IPS DF 19.7 (cell line): ENCODE measurements at places on chromosomes 3 and 15.

GRCh38 chr3:55427739-55428138 is 59.4 kb downstream of the WNT5A start:
- DNase-seq = no peak

DNA sequence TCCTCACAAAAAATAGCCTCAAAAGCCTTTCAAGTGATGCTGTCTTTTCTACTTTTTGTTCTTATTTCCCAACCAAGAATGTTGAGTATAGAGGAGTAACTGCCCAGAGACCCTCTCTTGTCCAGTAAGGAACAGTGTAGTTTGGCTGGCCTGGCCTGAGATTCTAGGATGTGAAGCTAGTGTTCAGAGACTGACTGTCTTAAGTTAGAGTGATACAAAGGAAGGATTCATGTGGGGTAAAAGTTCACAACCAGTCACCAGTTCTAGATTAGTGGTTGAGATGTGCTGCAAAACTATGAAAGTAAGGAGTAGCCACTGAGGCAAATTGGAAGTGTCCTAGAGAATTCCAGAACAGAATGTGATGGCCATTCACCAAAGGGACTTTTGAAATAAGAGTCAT is 49.1 kb downstream of the RSRC1 start:
- no peak for DNase-seq

GRCh38 chr3:69292959-69293574 is 92.8 kb downstream of the FRMD4B start:
- DNase-seq = no peak

GRCh38 chr3:19457449-19457848 is 309.1 kb downstream of the KCNH8 start:
- no peak for DNase-seq

- DNase-seq = peak; percentile 15
These were observed 10.2 kb downstream of the MRPS22 start for GRCh38 chr3:139353920-139354556.

DNA sequence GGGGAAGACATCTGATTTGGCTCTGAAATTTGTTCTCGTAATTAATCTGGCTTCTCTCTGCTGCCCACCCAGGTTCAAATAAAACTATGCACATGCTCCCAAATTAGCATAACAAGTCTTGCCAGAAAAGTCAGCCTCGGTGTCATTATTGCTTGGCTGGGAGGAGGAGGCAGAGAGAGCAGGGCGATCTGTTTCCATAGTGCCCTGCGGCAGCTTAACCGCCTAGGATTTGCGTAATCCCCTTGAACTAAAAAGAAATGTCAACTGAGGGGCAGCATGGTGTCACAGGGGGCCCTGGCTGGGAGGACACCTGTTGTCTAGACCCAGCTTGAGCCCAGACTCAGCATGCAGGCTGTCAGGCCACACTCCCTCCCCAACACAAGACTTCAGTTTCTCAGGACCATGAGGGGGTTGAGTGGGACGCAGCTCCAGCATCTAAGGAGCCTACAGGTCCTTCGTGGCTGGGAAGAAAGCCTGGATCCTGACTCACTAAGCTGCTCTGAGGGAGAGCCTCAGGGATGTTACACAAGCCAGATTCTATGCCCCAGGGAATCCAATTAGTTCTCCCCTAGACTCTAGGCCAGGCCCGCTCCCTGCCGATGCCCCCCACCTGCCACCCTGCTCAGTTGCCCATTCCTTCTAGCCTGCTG is 17.3 kb downstream of the MRPS11 start:
- DNase-seq = no peak

DNA sequence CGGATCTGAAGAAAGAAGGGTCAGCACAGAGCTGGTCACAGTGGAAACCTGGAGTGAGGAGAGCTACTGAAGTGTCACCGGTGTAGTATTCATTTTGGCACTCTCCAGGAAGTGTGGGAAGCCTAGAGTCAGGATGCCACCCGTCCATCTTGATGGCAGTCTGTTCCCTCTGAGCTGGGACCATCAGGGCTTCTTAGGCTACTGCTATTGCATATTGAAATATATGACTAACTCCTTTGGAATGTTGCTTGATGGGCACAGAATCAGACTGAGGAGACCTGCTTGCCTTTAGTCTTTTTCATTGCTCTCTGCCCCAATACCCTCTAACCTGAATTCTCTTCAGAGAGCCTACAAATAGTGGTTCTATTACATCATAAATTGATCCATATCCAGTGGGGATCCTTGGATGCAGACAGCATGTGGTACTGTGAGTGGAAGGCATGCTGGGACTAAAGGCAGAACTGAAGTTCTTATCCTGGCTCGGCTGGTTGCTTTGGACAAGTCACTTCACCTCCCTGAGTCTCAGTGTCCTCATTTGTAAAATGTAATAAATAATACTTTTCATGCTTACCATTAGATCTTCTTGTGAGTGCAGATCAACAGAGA is 143.5 kb downstream of the PDE8A start:
- DNase-seq = peak; percentile 35

- DNase-seq = no peak
These were observed 217.0 kb downstream of the P3H2 start for GRCh38 chr3:189903562-189904250.

DNA sequence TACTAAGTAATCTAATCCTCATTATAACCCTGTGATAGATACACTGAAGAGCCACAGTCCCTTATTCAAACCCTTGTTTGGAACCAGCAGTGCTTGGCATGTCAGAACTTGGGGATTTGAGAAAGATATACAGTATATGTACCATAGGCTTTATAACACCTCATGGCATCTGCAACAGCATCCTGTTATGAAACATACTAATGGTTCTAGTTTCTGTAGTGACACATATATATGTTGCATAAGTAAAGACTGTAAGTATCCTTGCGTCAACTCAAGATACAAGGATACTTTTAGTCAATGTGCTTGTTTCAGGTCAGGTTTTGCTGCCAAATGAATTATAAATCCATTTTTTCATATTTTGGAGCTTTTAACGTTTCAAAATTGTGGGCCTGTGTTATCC is 58.5 kb downstream of the CCNL1 start:
- DNase-seq = no peak

DNA sequence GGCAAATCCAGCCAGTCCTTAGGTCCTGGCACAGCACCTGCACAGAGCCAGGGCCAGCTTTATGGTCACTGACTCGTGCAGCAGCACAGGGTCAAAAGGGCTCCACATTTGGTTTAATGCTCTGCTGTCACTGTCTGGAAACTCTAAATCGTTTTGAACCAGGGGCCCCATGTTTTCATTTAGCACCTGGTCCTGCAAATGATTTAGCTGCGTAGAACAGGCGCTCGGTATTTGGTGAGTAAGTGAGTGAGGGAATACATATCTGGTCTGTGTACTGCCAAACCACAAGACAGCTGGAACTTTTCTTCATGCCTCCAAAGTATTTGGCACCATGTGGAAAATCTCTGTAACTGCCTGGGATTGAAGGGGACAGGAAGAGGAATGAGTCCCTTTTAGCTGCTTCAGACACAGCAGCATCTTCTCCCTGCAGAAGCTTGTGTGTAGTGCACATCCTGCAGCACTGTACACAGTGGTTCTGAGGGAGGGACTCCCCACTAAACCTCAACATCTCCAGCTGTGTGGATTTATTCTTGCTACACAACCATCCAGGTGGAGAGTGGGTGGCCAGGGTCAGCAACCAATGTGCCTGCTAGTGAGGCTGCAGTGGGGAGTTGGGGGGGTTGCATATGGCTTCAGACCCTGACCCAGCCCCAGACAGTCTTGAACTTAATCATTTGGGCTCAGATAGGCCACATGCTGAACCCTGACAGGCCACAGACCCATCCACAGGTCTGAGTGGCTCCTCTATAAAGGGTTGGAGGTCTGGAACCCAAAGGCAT is 1.1 kb downstream of the SH2D7 start:
- no peak for DNase-seq

DNA sequence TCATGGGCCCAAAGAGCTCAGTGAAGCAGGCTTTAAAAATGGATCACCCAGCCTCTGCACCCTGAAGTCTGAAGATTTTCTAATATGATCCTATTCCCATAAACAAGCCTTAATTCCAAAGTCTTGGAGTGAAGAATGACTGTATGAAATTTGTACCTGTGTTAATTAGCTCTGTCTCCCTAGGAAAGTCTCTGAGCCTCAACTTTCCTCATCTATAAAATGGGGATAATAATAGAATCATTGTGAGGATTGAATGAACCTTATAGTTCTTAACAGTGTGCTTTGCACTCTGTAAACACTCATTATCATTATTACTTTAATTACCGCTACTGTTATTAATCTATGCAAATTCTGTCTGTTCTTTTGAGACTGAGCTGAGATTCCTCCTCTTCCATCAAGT is 61.9 kb downstream of the CDAN1 start:
- no peak for DNase-seq

DNA sequence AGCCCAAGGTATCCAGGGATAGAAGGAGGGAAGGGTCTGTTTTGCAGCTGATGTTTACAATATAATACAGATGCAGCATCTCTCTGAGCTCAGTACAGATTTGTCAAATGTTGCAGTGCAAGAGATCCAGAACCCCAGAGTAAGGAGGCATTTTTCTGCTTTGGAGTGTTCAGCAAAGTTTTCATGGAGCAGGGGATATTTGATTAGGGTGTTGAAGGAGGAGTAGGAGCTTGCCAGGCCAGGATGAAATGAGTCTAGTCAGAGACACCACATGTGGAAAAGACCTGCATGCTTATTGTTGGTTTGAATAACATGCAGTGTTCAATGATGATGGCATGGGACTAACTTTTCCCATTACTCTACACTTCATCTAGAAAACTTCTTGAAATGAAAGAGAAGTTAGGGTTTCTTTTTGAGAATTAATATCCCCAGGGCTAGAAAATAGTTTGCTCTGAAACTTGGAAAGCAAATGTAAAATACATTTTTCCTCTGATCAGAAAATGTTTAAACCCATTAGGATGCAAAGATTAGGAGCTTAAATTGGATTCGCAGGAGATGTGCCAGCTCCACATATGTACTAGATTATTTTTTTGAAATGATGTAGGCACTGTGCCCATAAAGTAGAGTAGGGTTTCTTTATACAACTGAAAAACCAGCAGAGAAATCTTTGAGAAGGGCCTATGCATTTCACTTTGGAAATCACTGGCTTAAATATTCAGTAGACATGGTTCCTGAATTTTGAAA is 243.8 kb downstream of the CACNA2D3 start:
- no peak for DNase-seq

GRCh38 chr3:65672061-65672460 is 366.7 kb downstream of the MAGI1 start:
- DNase-seq = no peak

GRCh38 chr3:186483611-186484340 is 60.4 kb downstream of the CRYGS start:
- no peak for DNase-seq

GRCh38 chr3:73432706-73433032 is 192.1 kb downstream of the PDZRN3 start:
- no peak for DNase-seq

DNA sequence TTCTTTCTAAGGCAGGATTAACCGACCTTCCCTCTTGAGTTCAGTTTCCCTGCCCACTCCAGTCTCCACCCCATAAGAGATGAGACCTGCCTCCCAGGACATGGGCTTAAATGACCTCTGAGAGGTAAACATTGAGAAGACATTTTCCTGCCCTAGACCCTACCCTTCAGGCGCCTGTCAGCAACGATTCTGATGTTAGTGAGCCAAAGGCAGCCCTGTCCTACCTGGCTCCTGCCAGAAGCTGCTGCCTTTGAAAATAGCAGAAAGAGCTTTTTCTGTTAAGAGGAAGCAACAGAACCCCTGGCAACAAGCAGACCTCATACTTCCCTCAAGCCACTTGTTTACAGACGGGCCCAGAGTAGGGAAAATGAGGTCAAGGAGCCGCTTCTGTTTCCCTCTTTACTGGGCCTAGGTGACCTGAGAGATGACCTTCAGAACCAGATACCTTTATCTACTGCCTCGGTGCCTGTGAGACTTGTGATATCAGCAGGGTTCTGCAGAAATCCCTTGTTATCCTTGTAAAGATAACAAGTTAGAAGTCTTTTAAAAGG is 52.0 kb downstream of the CD200R1L start:
- DNase-seq = no peak

DNA sequence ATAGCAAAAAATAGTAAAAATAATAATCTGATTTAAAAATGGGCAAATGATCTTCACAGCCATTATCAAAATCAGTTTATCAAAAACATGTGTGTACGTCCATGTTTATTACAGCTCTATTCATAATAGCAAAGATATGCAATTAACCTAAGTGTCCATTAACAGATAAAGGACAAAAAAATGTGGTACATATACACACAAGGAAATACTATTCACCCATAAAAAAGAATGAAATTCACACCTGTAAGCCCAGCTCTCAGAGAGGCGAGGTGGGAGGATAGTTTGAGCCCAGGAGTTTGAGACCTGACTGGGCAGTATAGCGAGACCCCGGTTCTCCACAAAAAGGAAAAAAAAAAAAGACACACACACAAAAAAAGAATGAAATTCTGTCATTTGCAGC is 82.6 kb upstream of the PPIB start:
- no peak for DNase-seq

GRCh38 chr3:45701172-45701867 is 12.1 kb downstream of the SACM1L start:
- peak; percentile 69 for DNase-seq

- no peak for DNase-seq
These were observed 135.8 kb downstream of the THSD4 start for GRCh38 chr15:71250936-71251583.

- DNase-seq = no peak
These were observed 80.1 kb downstream of the EBLN2 start for GRCh38 chr3:73141525-73141924.

GRCh38 chr3:191263850-191264249 is 64.8 kb downstream of the OSTN start:
- no peak for DNase-seq

DNA sequence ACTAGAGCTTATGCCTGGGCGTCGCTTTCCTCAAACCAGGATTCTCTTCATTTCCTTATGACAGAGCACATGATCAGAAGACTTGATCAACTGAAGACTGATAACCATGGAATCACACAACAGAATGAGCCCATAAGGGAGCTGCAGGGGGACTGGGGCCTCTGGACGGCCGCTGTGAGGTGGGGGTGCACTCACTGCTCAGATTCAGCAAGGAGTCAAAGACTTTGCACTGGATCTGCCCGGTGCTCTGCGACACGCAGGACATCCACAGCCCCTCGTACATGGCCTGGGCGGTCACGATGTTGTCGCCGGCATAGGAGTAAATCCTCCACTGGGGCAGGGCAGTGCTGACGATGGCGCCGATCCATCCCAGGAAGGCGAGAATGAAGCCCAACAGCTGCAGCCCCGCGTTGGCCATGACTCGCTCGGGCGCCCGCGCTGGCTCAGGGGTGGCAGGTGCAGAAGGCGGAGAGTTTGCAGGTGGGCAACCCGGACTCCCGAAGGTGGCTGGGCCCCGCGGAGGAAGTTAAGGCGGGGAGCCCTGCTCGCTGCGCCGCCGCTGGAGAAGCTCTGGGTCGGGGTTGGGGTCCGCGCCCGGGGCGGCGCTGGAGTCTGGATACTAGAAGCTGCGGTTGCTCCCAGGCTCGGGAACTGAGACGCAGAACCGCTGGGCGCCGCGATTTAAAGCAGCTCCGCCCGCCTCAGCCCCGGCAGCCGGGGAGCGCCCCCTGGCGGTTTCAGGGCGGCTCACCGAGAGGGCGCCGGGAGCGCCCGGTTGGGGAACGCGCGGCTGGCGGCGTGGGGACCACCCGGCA is at the start of gene CLDN1:
Gene CLDN1 (minus strand): TSS at position 658 of the 815 bp plus-strand sequence. CDS start 240 bp downstream, at position 418.
- peak; percentile 35 for DNase-seq

GRCh38 chr3:5054098-5054497 is 68.0 kb upstream of the ARL8B start:
- DNase-seq = no peak

GRCh38 chr3:128549283-128550112 is 56.5 kb upstream of the GATA2 start:
- no peak for DNase-seq
